ENCODE measurements at places on chromosomes 11 and 22. TPM values are rescaled to one million over a fixed set of nuclear protein-coding genes. Genes with fewer than 3 reads are reported as not detected.

Gene WBP2NL
- under 0.01 TPM for total RNA-seq

Gene CDC42BPG
- total RNA-seq = 15.9 TPM

Gene SLC22A6
- total RNA-seq = not detected

Gene CADM1
- total RNA-seq = 3.3 TPM

Gene MRGPRX4
- not detected for total RNA-seq

Gene PHETA2
- total RNA-seq = 1.7 TPM

Gene MIAT
- total RNA-seq = 0.37 TPM

Gene HEPN1
- total RNA-seq = not detected

Gene ZNF143
- total RNA-seq = 13.4 TPM

Gene FAM180B
- not detected for total RNA-seq

Gene KRTAP5-9
- total RNA-seq = not detected

Gene MRGPRE
- not detected for total RNA-seq

Gene GTSE1
- 9.2 TPM for total RNA-seq

Gene CARNS1
- not detected for total RNA-seq

Gene OR51E2
- not detected for total RNA-seq

Gene MMP27
- total RNA-seq = not detected

Gene CCDC88B
- 8.7 TPM for total RNA-seq

Gene FAM83F
- total RNA-seq = 23.5 TPM

Gene ACER3
- 6.1 TPM for total RNA-seq

Gene TXNRD2
- total RNA-seq = 21.9 TPM

Gene FBXO7
- total RNA-seq = 59.4 TPM

Gene TBX10
- not detected for total RNA-seq

Gene MYBPC3
- not detected for total RNA-seq

Gene C11orf54
- total RNA-seq = 6.6 TPM

Gene LGALS1
- total RNA-seq = 4,536 TPM

Gene APOL5
- not detected for total RNA-seq

Gene NLRP10
- 0.71 TPM for total RNA-seq

Gene FXYD2
- total RNA-seq = not detected

Gene NRGN
- 1.7 TPM for total RNA-seq

Gene SMTNL1
- not detected for total RNA-seq

Gene FGF3
- not detected for total RNA-seq

Gene PNPLA5
- not detected for total RNA-seq

Gene IL17REL
- total RNA-seq = not detected

Gene ASCL2
- 2.5 TPM for total RNA-seq

Gene C11orf16
- total RNA-seq = not detected

Gene MISFA
- total RNA-seq = 0.85 TPM

Gene NPAS4
- total RNA-seq = not detected

Gene TPCN2
- total RNA-seq = 7.5 TPM

Gene PYGM
- 0.14 TPM for total RNA-seq

Gene DPAGT1
- total RNA-seq = 28.2 TPM
